ENCODE measurements at places on chromosomes 12 and 14.

- DNase-seq, result peak; percentile 76
These were observed 54.4 kb downstream of the ARL6IP4 start for GRCh38 chr12:123034865-123035264.

DNA sequence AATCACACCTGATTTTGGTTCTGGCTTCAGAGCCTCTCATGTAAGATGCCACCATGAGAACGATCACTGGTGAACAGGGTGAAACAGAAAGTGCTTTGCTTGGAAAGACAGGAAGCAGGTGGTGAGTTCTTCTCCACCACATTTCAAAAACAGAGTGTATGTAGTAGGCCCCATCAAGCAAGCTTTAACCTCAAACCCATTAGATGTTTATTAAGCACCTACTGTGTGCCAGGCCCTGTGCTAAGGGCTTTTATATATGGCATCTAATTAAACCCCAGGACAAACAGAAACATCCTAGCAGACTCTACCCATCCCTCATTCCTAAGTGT, 47.8 kb upstream of the MED13L start:
- no peak for DNase-seq

DNA sequence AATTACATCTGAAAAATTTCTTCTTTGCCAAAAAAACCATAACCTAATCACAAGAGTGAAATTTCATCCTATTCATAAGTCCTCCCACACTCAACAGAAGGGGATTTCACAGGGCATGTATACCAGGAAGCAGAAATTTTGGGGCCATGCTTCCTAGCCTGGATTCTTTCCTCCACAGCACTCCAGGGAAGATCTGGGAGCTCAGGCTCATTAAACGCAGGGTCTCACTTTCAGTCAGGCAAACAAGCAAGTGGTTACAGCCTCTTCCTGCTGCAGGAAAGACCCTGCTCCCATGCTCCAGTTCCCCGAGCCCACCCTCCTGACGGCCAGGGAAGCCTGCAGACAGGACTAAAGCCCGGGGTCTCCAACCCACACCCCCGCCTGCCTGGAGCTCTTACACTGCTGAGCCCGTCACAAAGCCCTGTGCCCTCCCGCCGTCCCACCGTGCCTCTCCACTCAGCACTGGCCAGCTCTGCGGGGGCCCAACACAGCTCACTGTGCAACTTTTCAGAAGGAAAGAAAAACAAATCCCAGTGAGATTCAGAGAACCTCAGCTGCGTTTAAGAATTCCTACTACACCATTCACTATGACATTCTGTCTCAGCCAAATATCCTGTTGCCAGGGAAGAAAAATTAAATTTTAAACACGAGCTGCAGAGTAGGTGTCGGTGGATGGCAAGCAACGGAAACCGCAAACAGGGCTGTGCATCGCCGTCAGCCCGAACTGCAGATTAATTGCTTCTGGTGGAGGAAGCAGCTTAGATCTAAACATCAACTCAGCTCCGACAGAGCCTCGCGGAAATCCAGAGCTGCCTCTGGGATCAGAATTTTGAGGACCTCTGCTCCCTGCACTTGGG, 106.7 kb upstream of the SFSWAP start:
- DNase-seq, result no peak

DNA sequence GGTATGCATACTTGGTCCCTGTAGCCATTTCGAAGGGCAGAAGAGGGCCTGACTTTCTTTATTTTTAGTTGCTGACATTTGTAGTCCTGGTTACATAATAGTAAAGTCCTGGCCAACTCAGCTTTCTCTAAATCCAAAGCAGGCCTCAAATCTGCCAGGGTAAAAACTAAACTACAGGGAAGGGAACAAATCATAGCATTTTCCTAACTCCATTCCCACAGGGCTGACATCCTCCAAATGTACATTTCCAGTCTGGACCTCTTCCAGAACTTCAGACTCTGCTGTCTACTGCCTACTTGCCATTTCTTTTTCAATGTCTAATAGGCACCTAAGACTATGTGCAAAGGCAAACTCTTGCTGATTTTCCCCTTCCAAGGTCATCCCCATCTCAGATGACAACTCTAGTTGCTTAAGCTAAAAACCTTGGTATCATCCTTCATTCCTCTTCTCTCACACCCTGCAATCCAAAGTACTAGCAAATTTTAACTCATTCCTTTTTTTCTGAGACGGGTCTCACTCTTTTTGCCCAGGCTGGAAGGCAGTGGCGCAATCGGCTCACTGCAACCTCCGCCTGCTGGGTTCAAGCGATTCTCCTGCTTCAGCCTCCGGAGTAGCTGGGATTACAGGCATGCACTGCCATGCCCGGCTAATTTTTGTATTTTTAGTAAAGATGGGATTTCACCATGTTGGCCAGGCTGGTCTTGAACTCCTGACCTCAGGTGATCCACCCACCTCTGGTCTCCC, 2.0 kb downstream of the DDIT3 start:
- no peak for DNase-seq

GRCh38 chr12:108879615-108880254, at the start of gene DAO:
TSS of gene DAO (plus strand) at chr12:108880092. CDS start at chr12:108885007, 4,915 bp downstream.
- no peak for DNase-seq

GRCh38 chr14:85252011-85252410, 277.9 kb upstream of the FLRT2 start:
- peak; percentile 90 for DNase-seq

- DNase-seq, result no peak
These were observed 9.0 kb downstream of the MLXIP start for GRCh38 chr12:122087431-122088178.

- DNase-seq, result peak; percentile 66
These were observed 3.6 kb downstream of the SLC2A14 start for GRCh38 chr12:7869137-7869536.

- DNase-seq, result no peak
These were observed 5.6 kb upstream of the TBK1 start for GRCh38 chr12:64446295-64446694.

GRCh38 chr12:70815971-70816391, 104.6 kb downstream of the PTPRR start:
- DNase-seq, result no peak

GRCh38 chr12:120247621-120248030, 17.9 kb downstream of the PXN start:
- peak; percentile 86 for DNase-seq

DNA sequence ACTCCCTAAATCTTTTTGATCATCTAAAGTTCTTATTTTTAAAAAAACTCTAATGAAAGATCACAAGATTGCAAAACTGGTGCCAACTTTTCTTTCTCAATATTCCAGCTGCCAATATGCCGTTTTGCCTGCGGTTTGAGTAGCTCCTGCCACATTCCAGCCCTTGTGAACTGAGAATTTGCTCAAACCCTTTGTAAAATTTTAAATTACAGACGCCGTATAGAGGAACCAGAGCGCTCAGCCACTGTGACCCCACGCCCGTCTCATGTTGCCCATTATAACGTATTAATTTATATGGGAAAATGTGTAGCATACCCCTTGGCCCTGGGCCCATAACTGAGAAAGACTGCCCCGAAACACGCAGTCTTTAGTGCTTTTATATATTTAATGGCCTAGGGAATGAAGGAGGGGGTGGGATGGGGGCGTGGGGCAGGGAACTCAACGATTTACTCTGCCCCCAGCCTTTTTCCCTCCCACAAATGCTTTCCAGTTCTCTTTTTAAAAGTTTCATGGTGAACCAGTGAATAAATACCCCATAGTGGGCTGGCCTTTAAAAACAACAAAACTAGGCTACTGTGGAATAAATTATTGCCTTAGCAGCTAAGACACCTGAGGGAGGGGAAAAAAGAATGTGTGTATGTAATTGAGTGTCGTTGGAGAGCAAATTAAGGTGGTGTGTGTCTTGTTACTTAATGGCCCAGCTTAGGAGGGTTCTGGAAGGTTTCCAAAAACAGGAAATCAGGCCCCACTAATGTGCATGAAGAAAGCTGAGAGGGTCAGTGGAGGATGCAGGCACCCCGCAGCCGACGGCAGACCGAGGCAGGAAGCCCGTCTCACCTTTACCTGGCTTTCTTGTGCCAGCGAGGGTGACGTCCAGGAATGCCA, 45.7 kb upstream of the RFLNA start:
- DNase-seq, result no peak

GRCh38 chr12:49462083-49462744, 76.6 kb upstream of the KCNH3 start:
- DNase-seq, result no peak

DNA sequence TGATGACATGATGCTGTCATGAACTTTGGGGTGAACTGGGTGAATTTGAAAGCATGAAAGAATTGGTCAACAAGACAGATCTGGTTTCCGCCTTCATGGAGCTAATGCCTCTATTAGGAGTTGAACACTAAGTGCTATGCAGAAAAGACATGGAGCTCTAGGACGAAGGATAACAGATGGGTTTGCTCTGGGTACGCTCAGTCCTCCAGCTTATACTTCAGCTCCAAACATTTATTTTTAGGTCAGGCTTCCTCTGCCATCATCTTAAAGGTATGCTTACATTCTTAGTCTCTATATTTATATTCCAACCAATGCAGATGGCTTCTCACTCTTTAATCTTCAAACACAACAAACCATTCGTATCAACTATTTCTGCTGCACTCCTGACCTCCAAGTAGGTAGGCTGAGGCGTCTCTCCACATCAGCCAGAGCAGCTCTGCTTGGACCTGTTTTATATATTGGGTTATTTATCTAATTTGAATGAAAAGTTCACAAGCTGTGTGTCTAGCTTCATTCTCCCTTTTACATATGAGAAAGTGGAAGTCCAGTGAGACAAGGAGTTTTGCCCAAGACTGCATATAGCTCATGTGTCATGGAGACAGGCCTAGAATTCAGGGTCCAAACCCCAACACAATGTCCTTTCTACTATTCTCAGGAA, 226.3 kb downstream of the SPTSSA start:
- DNase-seq, result no peak

- DNase-seq, result peak; percentile 82
These were observed 140.5 kb downstream of the PRKCH start for GRCh38 chr14:61461808-61462275.

Measured in iris pigment epithelial cell (primary cell).